ENCODE measurements at places on chromosomes 2 and 18.

DNA sequence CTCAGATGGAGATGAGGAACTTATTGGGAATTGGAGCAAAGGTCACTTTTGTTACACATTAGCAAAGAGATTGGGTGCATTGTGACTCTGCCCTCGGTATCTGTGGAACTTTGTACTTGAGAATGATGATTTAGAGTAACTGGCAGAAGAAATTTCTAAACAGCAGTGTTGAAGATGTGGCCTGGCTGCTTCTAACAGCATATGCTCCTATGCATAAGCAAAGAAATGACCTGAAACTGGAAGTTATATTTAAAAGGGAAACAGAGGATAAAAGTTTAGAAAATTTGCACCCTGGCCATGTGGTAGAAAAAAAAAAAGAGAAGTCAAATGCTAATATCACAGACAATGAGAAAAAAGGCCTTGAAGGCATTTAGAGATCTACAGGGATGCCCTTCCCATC is 256.8 kb upstream of the ZC3H15 start:
- no peak for DNase-seq

DNA sequence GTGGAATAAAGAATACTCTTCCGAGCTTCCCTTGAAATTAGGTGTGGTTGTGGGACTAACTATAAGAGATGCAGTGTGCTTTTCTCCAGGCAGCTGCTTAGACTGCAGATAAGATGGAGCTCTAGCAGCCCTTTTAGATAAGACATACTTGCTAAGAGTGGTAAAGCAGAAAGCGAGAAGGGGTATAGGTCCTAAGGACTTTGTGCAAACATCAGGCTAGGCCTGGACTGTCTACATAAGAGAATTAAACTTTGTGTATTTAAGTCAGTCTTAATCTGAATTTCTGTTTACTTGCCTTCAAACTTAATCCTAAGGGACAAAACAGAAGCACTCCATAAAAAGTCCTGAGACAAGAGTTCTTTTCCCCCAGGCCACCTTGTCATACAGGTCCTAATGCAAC is 218.9 kb downstream of the RAB3GAP1 start:
- DNase-seq = no peak

DNA sequence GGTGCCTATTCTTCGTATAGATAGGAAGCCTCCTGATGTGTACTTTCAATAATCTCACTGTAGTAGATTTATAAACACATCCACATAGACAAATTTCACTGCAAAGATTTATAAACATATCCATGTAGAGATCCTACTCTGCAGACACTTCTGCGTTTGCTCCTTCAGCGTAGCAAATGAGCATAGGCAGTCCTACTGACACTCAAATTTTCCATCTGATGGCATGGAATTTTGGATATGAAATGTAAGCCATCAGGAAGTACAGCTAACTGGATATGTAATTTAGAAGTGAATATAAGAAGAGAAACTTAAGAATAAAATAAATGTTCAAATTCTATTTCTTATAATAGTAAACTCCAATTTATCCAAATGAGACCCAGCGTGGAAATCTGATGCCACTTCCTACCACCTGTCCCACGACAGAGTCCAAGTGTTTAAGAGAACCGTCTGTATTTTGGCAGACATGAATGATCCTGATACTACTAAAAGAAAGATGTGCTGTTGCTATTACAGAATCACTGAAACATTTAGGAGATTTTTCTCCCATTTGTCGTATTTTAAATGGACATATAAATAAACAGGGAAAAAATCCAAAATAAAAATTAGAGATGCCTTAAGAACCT is 86.0 kb downstream of the DTNA start:
- DNase-seq = no peak

DNA sequence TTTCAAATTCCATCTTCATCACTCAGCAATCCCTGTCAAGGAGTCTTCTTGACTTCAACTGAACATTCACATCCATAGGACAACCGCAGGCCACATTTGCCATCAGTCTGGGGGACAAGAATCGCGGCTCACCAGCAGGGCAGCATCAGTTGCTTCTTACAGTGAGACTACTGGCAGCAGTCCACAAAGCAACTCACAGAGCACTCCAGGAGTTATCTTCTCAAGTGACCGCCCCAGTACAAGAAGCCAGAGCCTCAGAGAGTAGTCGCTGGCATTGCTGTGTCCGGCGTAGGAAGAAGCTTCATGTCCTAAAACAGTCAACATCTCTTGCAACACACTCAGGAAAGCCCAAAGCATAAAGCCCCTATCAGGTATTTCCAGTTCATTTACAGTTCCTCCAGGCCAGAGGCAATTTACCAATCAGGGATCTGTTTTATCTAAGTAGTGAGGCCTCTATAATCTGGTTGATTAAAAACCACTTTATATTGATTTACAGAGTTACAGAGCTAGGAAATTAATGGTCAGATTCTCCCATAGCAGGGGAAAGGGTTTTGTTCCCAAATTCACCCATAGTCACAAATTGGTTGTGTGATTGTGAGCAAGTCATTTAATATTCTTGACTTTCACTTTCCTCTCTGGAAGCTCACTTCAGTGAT is 177.3 kb downstream of the NBAS start:
- no peak for DNase-seq

DNA sequence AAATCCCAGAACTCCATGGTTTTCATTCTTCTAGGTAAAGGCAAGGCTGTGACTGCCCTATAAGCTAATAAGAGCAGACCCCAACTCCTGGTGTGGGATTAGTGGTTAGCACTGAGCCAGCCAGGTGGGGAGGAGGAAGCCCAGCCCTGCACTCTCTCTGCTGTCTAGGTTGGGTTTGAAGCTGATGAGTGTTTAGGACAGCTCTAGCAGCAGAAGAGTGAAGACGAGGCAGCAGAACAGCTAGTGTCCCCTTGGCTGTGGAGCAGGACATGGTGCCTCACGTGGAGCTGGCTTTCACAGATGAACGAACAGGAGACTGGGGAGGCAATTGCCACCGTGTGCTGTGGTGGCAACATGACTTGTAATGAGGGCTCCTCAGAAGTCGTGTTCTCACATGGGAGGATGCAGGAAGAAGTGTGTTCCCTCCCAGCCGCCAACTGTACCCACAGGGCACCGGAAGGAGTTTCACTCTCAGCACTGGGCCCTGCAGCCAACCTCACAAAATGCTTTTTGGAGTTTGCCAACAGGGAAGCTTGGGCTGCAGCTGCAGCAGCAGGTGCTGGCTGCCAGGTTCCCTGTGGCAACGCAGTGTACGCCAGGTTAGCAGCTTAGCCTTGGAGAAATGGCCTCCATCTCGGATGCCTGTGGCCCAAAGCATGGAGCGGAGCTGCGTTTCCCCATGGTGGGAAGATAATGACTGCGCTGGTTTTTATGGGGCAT is 328.2 kb downstream of the SETBP1 start:
- no peak for DNase-seq

DNA sequence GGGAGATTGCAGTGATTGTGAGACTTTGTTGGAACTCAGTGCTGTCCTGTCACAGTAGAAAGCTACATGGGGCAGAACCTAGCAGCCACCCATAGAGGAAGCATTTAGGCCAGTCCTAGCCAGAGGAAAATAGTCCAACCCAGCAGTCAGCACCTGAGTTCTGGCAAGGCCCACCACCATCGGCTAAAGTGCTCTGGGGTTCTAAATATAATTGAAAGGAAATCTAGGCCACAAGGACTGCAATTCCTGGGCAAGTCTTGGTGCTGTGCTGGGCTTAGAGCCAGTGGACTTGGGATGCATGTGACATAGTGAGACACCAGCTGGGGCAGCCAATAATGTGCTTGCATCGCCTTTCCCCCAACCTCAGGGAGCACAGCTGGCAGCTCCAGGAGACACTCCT is 28.9 kb upstream of the ACTR2 start:
- no peak for DNase-seq

DNA sequence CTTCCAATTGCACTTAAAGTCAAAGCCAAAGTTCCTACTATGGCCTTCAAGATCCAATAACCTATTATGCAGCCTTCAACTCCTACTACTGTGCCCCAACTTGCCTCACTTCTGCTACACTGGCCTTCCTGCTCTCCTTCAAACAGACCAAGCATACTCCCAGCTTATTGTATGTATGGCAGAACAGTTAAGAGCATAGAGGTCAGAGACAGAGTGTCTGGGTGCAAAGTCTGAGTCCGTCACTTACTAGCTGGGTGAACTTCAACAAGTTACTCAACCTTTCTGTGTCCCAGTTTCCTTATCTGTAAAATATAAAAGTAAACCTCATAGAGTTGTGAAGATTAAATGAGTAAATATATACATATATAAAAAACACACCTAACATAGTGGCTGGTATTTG is 37.2 kb downstream of the YES1 start:
- DNase-seq = no peak

DNA sequence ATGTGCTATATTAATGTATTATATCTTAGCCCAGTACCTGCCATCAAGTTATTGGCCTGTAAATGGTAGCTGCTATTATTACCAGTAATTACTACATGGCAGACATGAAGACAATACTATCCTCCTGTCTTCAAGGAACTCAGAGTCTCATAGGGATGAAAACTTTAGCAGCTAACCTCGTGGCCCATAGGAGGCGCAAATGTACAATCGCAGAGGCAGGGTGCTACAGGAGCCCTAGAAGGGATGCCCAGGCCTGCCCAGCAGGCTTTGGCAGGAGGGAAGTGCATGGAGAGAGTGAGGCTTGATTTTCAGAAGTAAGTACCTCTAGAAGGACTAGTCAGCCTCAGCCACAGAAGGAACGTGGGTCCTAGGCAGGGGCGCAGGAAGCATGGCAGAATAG is 44.7 kb upstream of the KIDINS220 start:
- DNase-seq = no peak

GRCh38 chr18:8952769-8953760 is 149.4 kb upstream of the NDUFV2 start:
- DNase-seq = no peak

GRCh38 chr18:515156-515815 is 14.8 kb upstream of the COLEC12 start:
- DNase-seq = no peak
